ENCODE measurements at places on chromosomes 16 and 17.

DNA sequence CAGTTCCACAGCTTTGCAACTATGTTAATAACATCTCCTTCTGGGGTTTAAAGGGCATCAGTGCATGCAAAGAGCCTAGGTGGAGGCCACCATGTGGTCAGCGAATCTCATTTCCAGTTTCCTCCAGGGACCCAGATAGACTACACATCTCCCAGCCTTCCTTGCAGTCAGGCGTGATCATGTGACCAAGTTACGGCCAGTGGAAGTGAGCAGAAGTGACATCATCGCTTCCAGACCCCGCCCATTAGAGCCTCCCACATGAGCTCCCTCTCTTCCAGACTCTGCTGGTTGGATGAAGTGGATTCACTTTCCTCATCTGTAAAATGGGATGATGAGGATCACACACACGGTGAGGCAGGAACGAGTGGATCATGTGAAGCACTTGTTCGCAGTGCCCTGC, 27.4 kb upstream of the KDM8 start:
- no peak for DNase-seq

DNA sequence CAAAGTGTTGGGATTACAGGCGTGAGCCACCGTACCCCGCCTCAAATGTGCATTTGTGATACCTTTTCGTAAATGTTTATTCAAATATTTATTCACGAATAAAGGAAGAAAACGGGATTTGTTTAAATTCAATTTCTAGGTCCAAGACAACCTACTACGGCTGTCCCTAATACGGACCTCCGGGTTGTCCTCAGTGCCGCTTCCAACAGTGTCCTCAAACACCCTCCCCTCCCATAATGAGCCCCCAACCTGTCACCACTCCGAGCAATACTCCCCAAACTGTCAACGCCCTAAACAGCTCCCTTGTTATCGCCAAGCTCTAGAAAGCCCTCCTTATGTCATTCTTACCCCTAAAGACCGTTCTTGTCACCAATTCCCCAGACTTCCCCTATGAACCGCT, 539 bp upstream of the GABARAPL2 start:
- DNase-seq = no peak

GRCh38 chr16:86016201-86016965, 117.4 kb downstream of the IRF8 start:
- DNase-seq = peak; percentile 3

DNA sequence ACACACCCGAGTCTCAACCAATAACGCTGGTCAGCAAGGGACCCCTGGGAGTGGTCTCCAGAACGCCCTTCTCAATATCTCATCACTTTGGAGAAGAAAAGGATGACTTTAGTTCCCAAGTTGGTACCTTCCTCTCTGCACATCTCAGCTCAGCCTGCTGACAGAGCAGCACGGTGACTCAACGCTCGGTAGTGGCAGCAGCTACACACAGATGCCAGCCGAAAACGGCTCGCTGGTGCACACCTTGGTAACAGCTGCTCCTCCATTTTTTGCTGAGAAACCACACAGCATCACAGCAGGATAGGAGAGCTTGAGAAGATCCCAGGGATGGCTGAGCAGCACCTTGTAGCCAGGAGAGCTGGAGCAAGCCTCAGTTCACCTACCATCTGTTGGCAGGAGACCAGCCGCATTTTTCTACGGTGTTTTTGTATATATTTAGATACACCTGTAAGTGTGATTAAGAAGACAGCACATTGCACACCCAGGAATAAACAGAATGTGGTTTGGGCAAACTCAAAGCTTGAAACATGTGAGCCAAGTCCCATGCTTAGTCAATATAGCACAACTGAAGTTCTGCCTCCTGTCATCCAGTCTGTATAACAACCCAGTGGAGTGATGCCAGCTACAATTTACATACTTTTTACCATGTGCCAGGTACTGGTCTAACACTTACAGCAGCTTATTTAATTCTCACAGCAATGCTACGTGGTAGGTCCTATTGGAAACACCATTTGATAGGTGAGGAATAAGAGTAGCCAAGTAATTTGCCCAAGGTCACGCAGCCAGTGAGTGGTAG, 83.8 kb upstream of the ERCC4 start:
- DNase-seq = no peak

DNA sequence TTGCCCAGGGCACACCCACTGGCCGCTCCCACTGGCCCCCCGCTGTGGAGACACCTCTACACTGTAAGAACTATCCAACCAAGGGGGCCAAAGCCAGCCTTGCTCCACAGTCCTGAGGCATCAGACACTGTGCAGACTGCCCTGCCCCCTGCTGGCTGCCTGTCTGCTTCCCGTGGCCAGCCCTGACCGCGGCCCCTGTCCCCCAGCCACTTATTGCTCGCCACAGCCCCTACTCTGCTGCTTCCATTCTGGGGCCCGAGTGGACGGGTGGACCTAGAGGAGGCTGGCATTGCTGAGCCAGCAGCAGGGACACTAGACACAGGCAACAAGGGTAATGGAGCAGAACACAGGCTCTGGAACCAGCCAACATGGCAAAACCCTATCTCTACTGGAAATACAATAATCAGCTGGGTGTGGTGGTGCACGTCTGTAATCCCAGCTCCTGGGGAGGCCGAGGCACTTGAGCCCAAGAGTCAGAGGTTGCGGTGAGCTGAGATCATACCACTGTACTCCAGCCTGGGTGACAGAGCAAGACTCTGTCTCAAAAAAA, 19.7 kb upstream of the LRRC37A3 start:
- DNase-seq = peak; percentile 57

GRCh38 chr16:88992351-88993165, 15.6 kb upstream of the CBFA2T3 start:
- DNase-seq = no peak

DNA sequence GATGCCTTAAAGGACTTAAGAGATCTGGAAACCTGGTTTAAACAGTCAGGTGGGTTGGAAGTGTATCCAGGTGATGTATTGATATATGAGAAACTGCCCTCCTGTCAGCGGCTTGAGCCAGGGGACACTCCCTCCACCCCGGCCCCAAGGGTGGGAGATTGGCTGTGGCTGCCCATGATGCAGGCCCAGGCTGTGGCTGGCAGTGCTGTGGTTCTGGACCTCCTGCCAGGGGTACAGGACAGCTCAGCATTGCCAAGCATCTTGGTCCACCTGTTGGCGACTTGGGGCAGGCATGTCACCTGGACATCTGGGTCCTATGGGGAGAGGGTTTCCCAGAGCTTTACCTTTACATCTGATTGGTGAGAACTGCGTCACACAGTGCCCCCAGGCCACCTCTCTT, 201.0 kb downstream of the SPECC1 start:
- no peak for DNase-seq

- DNase-seq = no peak
Observed at GRCh38 chr17:49513044-49513395, 17.9 kb downstream of the NGFR start.

GRCh38 chr17:75649687-75650086, 16.5 kb downstream of the SMIM5 start:
- DNase-seq = no peak

DNA sequence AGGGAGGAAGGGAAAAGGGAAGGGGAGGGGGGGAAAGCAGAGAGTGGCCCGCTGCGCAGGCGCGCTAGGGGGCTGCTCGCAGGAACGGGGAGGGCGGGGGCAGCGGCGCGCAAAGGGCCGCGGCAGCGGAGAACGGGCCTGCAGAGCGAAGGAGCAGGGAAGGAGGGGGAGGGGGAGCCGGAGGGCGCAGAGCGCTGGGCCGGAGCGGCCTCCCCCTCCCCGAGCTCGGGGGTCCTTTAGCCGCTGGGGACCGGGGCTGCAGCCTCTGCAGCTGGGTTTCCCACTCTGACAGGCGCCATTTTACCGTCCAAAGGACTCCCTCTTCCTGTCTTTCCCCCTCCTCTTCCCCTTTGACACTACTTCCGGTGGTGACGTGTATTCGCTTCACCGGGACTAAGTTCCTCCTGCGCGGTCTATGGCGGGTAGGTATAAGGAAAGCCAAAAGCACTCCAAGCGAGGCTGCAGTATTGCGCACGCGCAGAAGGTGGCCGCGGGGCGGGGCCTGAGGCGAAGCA, at the start of gene CTDNEP1:
Gene CTDNEP1 (minus strand): TSS at position 74 of the 515 bp plus-strand sequence. CDS start 438 bp downstream, outside the sequence.
- DNase-seq = peak; percentile 99

- peak; percentile 29 for DNase-seq
Observed at GRCh38 chr17:19338031-19338990, 24.2 kb downstream of the B9D1 start.

DNA sequence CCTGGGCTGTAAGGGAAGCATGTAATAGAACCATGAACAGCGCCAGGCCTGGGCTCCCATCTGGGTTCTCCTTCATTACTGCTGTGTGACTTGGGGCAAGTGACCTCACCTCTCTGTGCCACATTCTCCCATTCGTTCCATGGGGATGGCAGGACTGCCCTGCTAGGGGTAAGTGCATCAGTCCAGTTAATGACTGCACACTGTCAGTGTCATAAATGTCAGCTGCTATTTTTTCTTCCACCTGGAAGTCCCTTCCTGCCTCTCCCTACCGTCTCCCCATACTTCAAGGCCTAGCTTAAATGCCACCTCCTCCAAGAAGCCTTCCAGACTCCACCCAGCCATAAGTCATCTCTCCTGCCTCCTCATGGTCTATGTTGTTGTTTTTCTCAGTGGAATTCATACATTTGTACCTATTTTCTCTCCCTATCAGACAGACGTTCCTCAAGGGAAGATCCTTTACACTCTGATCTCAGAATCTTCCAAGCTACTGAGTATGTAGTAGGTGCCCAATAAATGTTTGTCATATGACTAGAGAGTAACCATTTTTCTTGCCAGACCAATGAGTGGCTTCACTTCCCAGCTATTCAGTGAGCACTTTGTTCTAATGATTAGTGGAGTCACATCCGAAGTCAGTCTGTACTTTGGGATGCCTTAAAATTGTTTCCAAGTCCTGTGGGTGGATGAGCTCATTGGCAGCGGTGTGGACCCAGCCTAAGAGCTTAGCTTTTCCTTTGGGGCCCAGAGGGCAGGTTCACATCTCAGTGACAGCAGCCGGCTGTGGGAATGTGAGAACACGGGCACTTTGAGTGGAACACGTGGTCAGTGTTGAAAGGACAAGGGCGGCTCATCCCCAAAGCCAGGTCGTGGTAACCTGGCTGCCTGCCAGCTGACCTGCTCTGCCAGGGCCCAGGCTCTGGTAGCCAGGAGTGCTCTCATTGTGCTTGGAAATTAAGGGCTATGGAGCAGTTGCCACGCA, 147.5 kb upstream of the GSE1 start:
- peak; percentile 73 for DNase-seq

- no peak for DNase-seq
Observed at GRCh38 chr17:19718613-19719354, 2.4 kb upstream of the SLC47A2 start.

DNA sequence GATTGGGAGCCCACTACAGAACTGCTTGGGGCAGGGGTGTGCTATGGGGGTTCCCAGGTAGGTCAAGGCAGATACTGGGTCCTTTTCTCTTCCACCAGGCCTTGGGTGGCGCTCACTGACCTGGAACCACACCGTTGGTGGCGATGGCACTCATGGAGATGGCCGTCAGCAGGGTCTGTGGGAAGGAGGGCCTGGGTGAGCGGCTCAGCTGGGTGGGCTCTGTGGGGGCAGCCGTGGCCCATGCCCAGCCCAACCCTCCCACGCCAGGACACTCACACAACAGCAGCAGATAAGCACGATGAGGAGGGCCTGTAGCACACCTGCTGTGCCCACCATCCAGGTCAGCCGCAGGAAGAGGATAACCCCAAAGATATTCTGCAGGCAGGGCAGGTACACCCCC, 10.8 kb downstream of the SLC12A4 start:
- DNase-seq = no peak

- no peak for DNase-seq
Observed at GRCh38 chr17:73433501-73433900, 121.7 kb upstream of the CDC42EP4 start.

- no peak for DNase-seq
Observed at GRCh38 chr17:75272848-75273184, 1.8 kb upstream of the MIF4GD start.

GRCh38 chr16:10923650-10924214, 18.5 kb downstream of the DEXI start:
- DNase-seq = no peak

GRCh38 chr17:7133424-7133823, 18.8 kb upstream of the ASGR2 start:
- DNase-seq = no peak

- DNase-seq = no peak
Observed at GRCh38 chr16:47956916-47957315, 198.9 kb downstream of the ABCC12 start.

DNA sequence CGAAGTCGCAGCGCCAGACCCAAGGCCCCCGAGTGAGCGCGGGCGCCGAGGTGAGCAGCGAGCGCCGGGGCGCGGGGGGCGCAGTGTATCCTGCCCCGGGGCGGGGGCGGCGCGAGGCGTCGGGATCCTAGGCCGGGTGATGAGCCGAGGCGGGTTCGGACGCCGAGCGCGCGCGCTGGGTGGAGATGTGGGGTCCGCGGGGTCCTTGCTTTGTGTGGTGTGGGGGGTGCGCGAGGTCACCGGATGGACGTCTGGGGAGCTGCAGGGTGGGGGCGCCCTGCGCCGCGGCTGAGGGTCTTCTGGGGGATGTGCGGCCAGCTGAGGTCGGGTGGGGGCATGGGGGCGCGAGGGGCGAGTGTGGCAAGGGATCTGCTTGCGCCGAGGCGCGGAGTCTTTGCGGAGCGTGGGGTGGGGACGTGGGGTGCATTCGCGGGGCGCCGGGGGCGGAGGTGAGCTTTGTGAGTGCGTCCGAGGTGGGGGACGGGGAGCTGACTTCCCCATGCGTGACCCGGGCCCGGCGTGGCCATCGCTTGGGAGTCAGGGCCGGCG, 560 bp downstream of the RAI1 start:
- peak; percentile 52 for DNase-seq

GRCh38 chr17:49925921-49926320, 43.1 kb upstream of the DLX4 start:
- no peak for DNase-seq

GRCh38 chr16:79062821-79063220, 537.7 kb downstream of the MAF start:
- DNase-seq = no peak

- peak; percentile 73 for DNase-seq
Observed at GRCh38 chr17:71180801-71181385, 939.9 kb upstream of the SOX9 start.

DNA sequence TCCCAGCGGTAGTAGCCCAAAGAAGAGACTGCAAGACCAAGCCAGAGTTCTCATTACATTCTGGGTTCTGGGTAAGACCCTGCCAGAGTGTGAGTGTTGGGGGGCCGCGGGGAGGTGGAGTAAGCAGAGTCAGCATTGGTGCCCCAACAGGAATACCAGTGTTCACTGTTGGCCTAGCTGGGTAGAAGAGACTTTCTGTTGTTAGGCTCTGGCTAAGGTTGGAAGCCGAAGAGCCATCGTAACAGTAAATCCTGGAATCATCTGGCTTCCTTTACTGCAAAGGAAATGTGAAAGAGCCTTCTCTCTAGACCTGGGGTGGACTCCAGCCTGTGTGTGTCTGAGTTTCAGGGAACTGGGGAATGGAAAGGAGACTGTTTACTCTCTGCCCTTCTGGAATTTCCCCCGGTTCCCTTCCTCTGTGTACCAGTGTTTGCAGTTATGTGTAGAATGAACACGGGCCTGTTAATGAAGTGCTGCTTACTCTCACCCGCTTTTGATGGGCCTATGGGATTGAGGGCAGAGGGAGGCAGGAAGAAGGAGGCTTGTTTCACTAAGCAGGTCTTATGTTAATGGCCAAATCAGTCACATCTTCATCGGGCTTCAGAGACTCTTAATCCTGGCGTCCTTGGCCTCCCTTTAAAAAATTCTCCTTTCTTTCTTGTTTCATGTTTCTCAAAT, 68.5 kb downstream of the WWP2 start:
- DNase-seq = no peak

- peak; percentile 38 for DNase-seq
Observed at GRCh38 chr17:44105483-44105882, 18.0 kb downstream of the HDAC5 start.
